NCI-H2171 (cell line): ENCODE measurements at places on chromosomes 13 and 19.

DNA sequence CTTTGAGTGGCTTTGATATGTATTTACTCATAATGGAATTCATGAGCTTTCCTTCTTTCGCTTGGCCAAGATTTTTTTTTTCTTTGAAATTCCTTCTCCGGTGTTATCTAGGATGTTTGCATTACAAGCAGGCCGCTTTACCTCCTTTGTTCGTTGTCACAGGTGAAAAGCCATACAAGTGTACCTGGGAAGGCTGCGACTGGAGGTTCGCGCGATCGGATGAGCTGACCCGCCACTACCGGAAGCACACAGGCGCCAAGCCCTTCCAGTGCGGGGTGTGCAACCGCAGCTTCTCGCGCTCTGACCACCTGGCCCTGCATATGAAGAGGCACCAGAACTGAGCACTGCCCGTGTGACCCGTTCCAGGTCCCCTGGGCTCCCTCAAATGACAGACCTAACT lies 16.7 kb downstream of the KLF5 start:
- no peak for DNase-seq

GRCh38 chr13:74645586-74645985 lies 511.4 kb upstream of the KLF12 start:
- DNase-seq, result no peak

GRCh38 chr19:18456974-18457373 lies 19.0 kb upstream of the ISYNA1 start:
- DNase-seq, result no peak

GRCh38 chr13:20869540-20869939 lies 33.0 kb downstream of the XPO4 start:
- DNase-seq, result no peak

DNA sequence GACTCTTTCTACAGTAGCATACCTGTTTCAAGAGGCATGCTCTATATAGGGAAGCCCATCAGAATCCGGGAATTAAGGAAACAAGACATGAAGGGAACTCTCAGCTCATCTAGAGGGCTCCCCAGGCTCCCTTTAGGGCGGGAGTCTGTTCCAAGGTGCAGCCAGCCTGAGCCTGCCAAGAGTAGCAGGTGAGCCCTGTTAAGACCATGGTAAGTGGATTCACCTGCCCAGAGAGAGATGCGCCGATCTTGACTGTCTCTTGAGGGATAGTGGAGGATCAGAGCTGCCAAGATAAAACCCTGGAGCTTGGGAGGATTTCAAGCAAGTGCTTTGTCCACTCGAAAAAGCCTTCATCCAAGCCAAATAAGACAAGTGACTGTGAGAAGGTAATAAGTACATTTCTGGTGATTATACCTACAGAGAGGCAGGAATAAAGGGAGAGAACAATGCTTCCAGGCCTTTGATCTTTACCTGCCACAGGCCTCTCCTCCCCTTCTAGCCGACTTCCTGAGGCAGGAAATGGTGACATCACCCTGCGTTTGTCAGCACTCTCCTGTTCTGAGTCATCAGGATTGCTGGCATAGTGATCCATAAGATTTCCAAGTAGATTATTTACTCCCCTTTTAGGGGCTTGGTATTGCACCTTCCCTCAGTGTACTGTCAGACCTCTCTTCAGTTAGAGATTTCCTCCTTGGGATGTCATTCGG lies 31.5 kb downstream of the KLF5 start:
- DNase-seq, result no peak

DNA sequence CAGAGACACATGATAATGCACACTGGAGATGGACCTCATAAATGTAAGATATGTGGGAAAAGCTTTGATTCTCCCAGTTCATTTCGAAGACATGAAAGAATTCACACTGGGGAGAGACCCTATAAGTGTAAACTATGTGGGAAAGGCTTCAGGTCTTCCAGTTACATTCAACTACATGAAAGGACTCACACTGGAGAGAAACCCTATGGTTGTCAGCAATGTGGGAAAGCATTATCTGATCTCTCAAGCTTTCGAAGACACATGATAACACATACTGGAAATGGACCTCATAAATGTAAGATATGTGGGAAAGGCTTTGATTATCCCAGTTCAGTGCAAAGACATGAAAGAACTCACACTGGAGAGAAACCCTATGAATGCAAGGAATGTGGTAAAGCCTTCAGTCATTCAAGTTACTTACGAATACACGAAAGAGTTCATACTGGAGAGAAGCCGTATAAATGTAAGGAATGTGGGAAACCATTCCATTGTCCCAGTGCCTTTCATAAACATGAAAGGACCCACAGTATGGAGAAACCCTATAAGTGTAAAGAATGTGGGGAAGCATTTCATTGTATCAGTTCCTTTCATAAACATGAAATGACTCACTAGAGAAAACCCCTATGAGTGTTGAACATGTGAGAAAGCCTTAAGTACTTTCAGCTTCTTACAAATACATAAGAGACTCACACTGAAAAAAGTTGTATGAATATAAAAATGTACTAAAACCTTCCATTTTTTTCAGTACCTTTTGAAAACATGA lies 14.7 kb downstream of the ZNF441 start:
- DNase-seq, result no peak

- no peak for DNase-seq
Observed at GRCh38 chr19:492091-492531, 4.2 kb upstream of the MADCAM1 start.

DNA sequence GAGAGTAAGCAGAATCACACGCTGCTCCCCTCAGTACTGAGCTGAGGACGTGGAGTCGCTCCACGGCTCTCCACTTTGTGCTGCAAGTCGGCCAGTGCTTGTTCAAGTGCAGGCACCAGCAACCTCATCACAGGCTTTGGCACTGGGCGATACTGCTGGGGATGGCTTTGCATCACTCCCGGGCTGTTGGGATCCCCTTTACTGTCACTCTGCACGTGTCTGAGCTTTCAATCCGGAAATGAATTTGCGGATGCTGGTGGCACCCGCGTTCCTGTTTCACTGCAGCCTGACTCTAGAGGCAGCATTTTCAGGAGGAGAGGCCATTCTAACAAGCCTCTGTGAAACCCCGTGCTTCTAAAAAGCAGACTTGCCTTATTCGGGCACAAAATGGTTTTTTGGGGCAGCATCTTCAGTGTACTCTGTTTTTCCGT lies 19.1 kb downstream of the SMARCA4 start:
- no peak for DNase-seq

GRCh38 chr13:84662491-84662890 lies 780.2 kb upstream of the SLITRK1 start:
- no peak for DNase-seq

GRCh38 chr13:26878438-26878837 lies 117.9 kb upstream of the GPR12 start:
- DNase-seq, result no peak

- DNase-seq, result no peak
Observed at GRCh38 chr19:2191456-2192310, 27.9 kb downstream of the DOT1L start.

DNA sequence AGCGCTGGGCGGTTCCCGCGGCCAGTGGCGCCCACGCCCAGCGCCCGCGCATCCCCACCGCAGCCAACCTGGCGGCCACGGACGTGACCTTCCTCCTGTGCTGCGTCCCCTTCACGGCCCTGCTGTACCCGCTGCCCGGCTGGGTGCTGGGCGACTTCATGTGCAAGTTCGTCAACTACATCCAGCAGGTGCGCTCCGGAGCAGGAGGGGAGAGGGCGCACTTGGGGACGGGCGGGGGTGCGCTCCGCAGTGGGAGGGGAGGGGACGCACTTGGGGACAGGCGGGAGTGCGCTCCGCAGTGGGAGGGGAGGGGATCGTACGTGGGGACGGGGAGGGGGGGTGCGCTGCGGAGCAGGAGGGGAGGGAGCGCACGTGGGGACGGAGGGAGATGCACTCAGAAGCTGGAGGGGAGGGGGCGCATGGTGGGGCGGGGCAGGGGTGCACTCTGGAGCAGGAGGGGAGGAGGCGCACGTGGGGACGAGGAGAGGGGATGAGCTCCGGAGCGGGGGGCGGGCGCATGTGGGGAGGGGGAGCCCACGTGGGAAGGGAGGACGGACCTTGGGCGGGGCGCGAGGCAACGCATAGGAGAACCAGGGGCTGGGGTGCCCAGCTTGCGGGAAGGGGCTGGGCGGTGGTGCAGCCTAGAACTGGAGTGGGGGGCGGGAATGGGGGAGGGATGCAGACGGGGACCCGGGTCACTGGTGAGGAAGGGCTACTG lies 1.5 kb downstream of the KISS1R start:
- peak; percentile 77 for DNase-seq

DNA sequence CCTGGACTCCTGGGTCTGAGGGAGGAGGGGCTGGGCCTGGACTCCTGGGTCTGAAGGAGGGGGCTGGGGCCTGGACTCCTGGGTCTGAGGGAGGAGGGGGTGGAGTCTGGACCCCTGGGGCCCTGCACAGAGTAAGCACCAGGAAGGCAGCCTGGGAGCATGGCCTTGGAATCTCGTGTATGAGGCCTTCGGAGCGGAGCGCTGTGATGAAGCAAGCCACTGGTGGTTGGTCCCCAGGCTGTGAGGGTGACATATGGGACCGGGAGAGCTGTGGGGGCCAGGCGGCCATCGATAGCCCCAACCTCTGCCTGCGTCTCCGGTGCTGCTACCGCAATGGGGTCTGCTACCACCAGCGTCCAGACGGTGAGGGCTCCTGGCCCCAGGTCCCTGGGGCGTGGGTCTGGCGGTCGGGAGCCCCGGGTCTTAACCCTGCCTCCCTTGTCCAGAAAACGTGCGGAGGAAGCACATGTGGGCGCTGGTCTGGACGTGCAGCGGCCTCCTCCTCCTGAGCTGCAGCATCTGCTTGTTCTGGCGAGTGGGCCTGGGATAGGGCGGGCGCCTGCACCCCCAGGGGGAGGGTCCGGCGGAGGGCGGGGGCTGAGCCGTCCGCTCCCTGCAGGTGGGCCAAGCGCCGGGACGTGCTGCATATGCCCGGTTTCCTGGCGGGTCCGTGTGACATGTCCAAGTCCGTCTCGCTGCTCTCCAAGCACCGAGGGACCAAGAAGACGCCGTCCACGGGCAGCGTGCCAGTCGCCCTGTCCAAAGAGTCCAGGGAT lies 918 bp downstream of the TMEM190 start:
- no peak for DNase-seq

DNA sequence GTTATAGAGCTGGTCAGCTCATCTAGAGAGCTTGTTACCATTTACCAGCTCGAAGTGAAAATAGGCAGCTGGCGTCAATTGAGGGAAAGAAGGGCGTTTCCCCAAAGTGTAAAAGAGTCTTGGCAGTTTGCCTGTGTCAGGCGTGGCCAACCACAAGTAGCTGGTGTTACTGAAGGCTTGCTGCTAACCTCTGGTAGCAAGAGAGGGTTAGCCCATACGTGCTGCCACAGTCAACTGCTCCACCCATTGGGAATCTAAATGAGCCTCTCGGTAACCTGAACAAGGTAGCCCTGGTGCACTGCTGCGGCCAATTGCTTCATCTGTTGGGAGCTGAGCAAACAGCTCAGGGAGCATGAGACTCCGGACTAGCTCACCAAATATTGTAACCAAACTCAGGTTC lies 314.9 kb upstream of the SLITRK5 start:
- peak; percentile 14 for DNase-seq

- DNase-seq, result no peak
Observed at GRCh38 chr19:41327076-41327575, 17.2 kb downstream of the CCDC97 start.

GRCh38 chr13:71290963-71291841 lies 575.8 kb downstream of the DACH1 start:
- no peak for DNase-seq

DNA sequence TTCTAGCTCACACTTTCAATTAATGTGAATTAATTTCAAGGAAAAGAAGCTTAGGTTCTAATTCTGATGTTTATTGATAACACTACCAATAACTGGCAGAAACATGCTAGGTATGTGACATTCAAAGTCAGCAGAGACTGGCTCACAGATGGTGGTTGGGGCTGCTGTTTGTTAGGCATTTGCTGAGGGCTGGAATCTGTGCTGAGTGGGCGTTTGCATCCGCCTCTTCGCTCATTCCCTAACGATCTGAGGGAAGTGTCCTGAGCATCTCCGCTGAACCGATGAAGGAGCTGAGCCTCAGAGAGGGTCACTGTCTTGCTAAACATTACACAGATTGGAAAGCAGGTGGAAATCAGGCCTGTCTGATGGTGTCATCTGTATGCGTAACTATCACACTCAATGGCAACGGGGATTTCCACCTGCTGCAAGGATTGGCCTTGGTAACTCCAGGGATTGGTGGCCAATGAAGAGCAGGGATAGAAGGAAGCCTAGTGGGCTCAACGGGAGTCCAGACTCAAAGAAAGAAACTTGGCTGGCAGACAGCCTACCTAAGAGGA lies 338.9 kb downstream of the TEX29 start:
- DNase-seq, result no peak

- DNase-seq, result peak; percentile 17
Observed at GRCh38 chr19:632579-633067, 714 bp downstream of the POLRMT start.

DNA sequence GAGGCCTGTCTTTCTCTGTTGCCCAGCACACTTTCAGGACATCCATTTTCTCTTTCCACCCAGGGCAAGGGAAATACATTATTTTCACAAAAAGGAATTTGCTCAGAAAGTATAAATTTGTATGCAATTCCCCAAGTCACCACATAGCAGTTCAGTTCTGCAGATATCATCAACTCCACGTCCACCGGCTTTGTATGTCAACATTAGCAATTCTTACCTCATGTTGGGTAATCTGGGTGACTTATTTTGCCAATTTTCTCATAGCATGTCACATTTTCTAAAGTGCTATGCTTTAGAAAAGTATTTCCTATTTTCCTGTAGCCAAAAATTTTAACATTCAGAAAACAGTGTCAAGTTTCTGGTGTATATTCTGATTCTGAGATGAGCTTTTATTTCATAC lies 501.8 kb downstream of the EFNB2 start:
- no peak for DNase-seq

- DNase-seq, result no peak
Observed at GRCh38 chr19:11465600-11465999, 15.2 kb downstream of the ELAVL3 start.

- DNase-seq, result no peak
Observed at GRCh38 chr19:50300051-50300450, 29.1 kb downstream of the KCNC3 start.

DNA sequence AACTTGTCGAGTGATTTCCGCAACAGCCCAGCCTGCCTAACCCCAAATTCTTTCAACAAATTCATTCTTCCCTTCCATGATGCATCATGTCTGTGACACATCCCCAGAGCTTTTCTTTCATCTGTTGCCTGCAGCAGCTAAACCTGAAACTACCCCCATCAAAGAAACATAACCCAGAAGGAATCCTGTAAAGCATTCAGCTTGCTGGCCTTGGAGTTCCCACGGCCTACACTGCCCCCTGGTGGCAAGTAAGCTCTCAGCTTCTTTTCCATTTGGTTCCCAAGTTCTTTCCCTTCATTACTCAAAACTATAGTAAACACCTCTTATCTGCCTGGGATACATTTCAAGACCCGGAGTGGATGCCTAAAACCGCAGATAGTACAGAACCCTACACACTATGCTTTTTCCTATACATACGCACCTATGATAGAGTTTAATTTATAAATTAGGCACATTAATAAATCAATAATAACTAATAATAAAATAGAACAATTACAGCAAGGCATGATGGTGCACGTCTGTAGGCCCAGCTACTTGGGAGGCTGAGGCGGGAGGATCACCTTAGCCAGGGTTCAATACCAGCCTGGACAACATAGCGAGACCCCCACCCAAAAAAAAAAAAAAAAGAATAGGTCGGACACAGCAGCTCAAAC lies 7.4 kb downstream of the ETHE1 start:
- peak; percentile 61 for DNase-seq
